ENCODE measurements at places on chromosomes 5 and 9. TPM values are rescaled to one million over a fixed set of nuclear protein-coding genes. Genes with fewer than 3 reads are reported as not detected.

The CCDC192 gene
- total RNA-seq, result not detected

The SPINK5 gene
- 0.10 TPM for total RNA-seq

The FAM78A gene
- total RNA-seq, result 0.87 TPM

The PCDHGA2 gene
- 0.99 TPM for total RNA-seq

The ZNF366 gene
- not detected for total RNA-seq

The TOMM5 gene
- 357 TPM for total RNA-seq

The ADAMTS16 gene
- total RNA-seq, result 1.3 TPM

The PRDM9 gene
- 0.02 TPM for total RNA-seq

Measured in H4 (cell line).